Calu3 (cell line): ENCODE measurements at places on chromosomes 2 and 18.

DNA sequence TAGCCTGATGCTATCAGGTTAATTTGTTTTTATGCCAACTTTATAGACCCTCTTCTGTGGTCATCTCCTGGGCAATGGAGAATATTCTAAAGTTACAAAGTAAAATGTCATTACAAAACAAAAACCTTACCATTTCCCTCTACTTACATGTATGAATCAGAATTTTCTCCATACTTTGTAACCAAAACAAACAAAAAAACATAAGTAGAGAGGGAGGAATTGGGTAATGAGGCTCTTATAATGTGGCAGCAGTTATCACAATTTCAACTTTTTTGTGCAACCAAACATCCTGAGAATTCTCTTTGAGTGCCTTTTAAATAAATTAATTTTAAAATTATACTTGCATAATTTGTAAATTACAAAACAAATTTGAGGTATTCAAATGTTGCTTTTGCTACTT is 332.8 kb downstream of the TXNL1 start:
- DNase-seq, result no peak

- no peak for DNase-seq
Observed at GRCh38 chr2:200099256-200099655, 143.9 kb downstream of the MAIP1 start.

GRCh38 chr2:205696331-205696926 is 14.1 kb downstream of the NRP2 start:
- DNase-seq, result no peak

DNA sequence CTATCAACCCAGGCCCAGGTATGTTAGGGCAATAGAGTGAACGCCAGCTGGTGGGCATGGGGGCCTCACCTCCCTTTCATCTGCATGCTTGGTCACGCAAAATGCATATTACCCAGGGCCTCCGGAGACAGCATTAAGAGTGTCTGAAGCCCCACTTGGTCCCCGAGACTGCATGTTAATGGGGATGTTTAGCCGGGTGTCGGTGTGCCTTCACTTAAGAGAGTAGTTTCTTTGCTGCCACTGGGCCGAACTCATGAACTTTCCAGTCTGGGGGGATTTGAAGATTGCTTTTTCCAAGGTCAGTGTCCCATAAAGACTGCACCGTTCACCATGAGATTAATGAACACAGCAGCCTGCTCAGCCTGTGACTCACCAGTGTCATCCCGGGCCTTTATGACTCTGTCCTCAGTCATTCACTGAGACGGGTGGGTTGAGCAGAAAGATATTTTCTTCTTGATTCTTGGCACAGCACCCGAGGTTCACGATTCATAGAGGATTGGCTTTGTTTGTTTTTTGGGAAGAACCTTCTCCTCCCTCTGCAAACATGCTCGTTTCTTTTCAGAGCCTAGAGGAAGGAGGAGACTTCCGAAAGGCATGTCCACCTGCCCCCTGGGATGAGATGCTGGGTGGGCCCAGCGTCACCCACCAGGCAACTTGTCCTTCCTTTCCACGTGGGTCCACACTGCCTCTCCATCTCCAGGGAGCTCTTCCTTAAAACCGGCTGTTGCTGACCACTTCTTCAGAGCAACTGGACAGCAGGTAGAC is 199.1 kb downstream of the GLI2 start:
- DNase-seq, result peak; percentile 35

GRCh38 chr18:12366379-12366778 is 10.6 kb downstream of the AFG3L2 start:
- DNase-seq, result no peak

GRCh38 chr18:48565105-48565504 is 26.3 kb downstream of the CTIF start:
- DNase-seq, result no peak

GRCh38 chr2:200767111-200767885 is 44.4 kb upstream of the BZW1 start:
- no peak for DNase-seq

GRCh38 chr18:41009926-41010325 is 945.1 kb upstream of the PIK3C3 start:
- no peak for DNase-seq

DNA sequence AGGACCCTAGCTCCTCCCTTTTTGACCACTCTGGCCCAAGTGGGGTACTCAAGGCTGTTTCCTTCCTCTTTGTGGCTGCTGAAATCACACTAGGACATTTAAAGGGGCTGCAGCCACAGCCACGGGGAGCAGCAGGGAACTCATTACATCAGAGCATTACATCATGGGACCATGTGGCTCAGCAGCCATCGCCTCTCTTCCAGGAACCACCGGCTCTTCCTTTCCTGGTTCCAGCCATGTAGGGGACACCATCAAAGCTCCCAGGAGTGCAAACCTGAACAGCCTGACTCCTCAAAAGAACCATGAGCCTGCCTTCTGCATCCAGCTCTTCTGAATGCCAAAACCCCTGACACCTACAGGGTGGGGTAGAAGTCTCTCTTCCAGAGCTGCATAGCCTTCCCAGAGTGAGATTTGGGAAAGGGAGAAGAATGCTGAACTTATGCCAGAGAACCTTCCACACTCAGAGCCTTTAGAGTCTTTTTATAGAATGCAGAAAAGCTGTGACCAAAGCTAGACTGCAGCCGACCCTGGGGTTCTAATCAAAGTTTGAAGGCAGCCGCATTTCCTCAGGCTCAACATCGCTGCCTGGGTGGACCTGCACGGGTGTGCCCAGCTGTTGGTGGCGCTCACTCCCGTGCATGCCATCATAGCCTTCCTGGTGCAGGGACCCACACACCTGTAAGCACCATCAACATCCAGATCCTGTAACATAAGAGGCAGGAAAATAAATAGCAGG is 121.7 kb downstream of the KLHL29 start:
- DNase-seq, result no peak

DNA sequence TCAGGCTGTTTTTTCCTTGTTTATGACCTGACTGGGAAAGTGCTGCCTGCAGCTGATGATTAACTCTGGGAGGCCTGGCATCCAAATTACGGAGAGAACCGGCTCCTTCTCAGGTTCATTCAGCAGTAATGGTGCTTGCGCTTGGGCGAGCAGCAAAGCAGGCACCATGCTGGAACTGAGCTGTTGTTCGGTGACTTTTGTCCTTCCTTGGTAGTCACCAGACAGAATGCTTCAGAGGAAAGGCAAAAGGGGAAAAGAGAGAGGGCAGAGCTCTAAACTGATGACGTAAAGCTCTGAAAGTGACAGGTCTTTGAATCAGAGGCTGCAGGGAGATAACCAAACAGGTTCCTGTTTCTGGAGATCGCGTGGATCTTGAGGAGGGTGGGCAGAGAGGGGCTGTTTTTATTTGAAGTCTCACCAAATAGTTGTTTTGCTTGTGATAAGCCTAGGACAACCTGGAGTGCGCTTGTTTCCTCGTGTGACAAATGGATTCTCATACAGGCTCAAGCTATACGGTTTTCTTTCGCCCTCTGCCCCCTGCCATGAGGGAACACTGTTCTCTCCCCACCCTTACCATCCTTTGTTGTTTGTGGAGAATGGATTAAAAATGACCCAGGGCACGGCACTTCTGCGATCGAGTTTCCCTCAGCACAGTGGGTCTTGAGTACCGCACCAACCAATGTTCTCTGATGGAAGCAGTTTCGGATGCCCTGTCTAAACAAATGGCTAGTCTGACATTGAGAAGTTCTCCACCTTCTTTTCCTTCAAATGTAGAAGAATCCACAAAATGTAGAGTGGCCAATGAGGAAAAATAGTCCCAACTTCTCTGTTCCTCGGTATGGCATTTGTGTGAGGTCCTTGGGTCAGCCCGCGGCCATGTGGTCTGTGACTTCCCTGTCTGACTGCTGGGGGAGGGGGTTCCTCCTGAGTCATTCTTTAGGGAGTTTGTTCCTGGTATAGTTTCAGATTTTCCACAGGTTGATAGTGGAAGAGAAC is 1.3 kb downstream of the RASGRP3 start:
- DNase-seq, result peak; percentile 18

- DNase-seq, result no peak
Observed at GRCh38 chr2:3009005-3009404, 368.6 kb downstream of the EIPR1 start.

DNA sequence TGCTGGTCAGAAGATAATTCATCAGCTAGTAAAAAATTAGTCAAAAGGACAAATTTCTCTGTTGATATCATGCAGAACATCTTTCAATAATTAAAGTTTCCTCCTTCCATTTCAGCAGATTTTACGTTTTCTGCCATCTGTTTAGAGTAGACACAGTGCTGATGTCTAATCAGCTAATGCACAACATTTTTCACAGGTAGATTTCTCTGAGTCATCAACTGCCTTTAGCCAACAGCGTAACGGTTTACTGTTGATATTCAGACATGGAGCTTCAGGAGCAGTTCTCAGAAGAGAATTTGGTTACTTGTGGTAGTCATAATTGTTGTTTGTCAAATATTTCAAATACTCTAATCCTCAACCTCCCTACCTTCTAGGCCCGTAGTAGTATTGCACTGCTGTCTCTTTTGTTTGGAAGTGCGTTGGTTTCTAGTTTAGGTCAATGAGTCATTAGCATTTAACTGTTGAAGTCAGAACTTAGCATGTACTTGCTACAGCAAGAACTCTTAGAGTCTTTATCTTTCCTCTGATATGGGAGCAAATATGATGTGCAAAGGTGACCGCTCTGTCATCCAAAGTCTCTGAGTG is 86.8 kb upstream of the TFPI start:
- DNase-seq, result no peak

DNA sequence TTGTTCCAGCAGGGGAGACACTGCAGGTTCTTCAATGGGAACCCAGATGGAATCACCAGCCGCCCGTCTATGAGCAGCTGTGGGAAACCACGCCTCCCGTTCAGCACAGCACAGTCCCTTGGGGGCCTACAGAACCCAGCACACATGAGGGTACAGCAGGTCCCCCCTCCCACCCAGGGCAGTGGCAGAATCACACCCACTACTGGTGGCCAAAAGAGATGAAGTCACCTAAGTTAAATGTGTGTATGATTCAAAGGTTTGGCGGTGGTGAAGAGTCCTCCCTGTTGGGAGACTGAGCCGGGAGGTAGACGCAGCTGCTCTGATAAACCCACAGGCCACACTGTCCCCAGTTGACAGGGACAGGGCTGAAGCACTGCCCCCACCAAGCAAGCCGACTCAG is 44.3 kb downstream of the L3MBTL4 start:
- DNase-seq, result no peak

- DNase-seq, result no peak
Observed at GRCh38 chr2:39481611-39482010, 44.5 kb upstream of the MAP4K3 start.

GRCh38 chr2:115910270-115910669 is 1467.8 kb downstream of the DPP10 start:
- no peak for DNase-seq

- DNase-seq, result no peak
Observed at GRCh38 chr2:83565626-83566025, 893.5 kb downstream of the SUCLG1 start.

- no peak for DNase-seq
Observed at GRCh38 chr18:79508565-79509535, 113.1 kb downstream of the NFATC1 start.

GRCh38 chr2:100018341-100019193 is 123.8 kb downstream of the AFF3 start:
- no peak for DNase-seq

- DNase-seq, result no peak
Observed at GRCh38 chr2:212465456-212465855, 73.1 kb downstream of the ERBB4 start.

GRCh38 chr2:209821806-209822205 is 50.2 kb downstream of the UNC80 start:
- no peak for DNase-seq
